WTC11 (cell line): ENCODE measurements at places on chromosomes 2 and 18. TPM values are rescaled to one million over a fixed set of nuclear protein-coding genes. Genes with fewer than 3 reads are reported as not detected.

GRCh38 chr2:205763708-205764211, 81.5 kb downstream of the NRP2 start:
- H3K4me3 ChIP-seq = peak overlapping the region; percentile 70
- DNase-seq = peak; percentile 94
- no peaks in the 10 kb centered on the region; the same call in none of the 2 replicates for H3K36me3 ChIP-seq
- peak overlapping the region; percentile 97 for H3K27ac ChIP-seq
- H3K27me3 ChIP-seq = no peaks in the 10 kb centered on the region; the same call in 1 of the 2 replicates

- peaks cover 12% of the 10 kb centered on the region for H3K27me3 ChIP-seq
- DNase-seq = no peak
- H3K4me1 ChIP-seq = peaks cover 8% of the 10 kb centered on the region
- H3K36me3 ChIP-seq = no peaks in the 10 kb centered on the region
- no peak overlapping the region for H3K4me3 ChIP-seq
These were observed 6.6 kb downstream of the NMUR1 start for GRCh38 chr2:231523451-231524285.

- no peak overlapping the region for H3K4me3 ChIP-seq
- no peak for DNase-seq
- no peaks in the 10 kb centered on the region for H3K27me3 ChIP-seq
- H3K4me1 ChIP-seq = no peaks in the 10 kb centered on the region
- H3K36me3 ChIP-seq = peaks cover 35% of the 10 kb centered on the region
These were observed 42.9 kb upstream of the CABYR start for GRCh38 chr18:24095976-24096375.

- DNase-seq = no peak
- H3K4me1 ChIP-seq = no peaks in the 10 kb centered on the region
- no peaks in the 10 kb centered on the region for H3K27me3 ChIP-seq
- H3K36me3 ChIP-seq = no peaks in the 10 kb centered on the region
- no peak overlapping the region for H3K4me3 ChIP-seq
These were observed 793.9 kb upstream of the NRXN1 start for GRCh38 chr2:51825823-51826222.

The GAD1 gene
- 2.5 to 3.6 TPM (median 2.6 TPM) in 3 replicates for total RNA-seq

- H3K4me3 ChIP-seq = peak overlapping the region; percentile 77
- H3K27ac ChIP-seq = peak overlapping the region; percentile 65
- no peaks in the 10 kb centered on the region for H3K27me3 ChIP-seq
- peak; percentile 84 for DNase-seq
- peaks cover 6% of the 10 kb centered on the region; the same call in 1 of the 2 replicates for H3K4me1 ChIP-seq
These were observed 10.9 kb downstream of the CATIP start for GRCh38 chr2:218367415-218368149.

GRCh38 chr18:70418546-70419311, 129.9 kb downstream of the SOCS6 start:
- no peak for DNase-seq
- no peaks in the 10 kb centered on the region for H3K27me3 ChIP-seq
- no peak overlapping the region for H3K27ac ChIP-seq
- H3K4me1 ChIP-seq = peaks cover 21% of the 10 kb centered on the region
- H3K4me3 ChIP-seq = no peak overlapping the region
- H3K36me3 ChIP-seq = no peaks in the 10 kb centered on the region

The MAPK4 gene
- 3.0 to 4.2 TPM (median 3.3 TPM) in 3 replicates for total RNA-seq

The IGFBP2 gene
- total RNA-seq = 514 to 873 TPM (median 854 TPM) in 3 replicates

The XIRP2 gene
- total RNA-seq = 0.32 to 0.87 TPM (median 0.69 TPM) in 3 replicates

DNA sequence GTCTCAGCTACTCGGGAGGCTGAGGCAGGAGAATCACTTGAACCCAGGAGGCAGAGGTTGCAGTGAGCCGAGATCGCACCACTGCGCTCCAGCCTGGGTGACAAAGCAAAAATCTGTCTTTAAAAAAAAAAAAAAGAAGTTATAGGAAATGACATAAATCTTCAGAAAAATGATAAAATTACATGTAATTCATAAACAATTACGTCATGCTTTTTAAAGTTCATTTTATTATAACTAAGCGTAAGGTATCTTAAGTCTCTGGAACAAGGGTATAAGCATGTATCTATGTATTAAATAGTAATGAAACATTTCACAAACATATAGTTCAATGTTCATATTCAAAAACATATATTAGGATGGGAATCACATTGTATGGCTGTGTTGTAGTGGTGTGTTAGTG, 425.9 kb downstream of the SPAG16 start:
- H3K36me3 ChIP-seq = no peaks in the 10 kb centered on the region; the same call in 1 of the 2 replicates
- no peaks in the 10 kb centered on the region for H3K4me1 ChIP-seq
- DNase-seq = no peak
- no peaks in the 10 kb centered on the region for H3K27me3 ChIP-seq

- H3K4me1 ChIP-seq = peaks cover 6% of the 10 kb centered on the region
- no peaks in the 10 kb centered on the region; the same call in 1 of the 2 replicates for H3K36me3 ChIP-seq
- DNase-seq = no peak
These were observed 323.9 kb upstream of the RND3 start for GRCh38 chr2:150811259-150811855.

The LRRC30 gene
- not detected in 3 replicates for total RNA-seq

GRCh38 chr2:148739454-148740105, 95.0 kb downstream of the EPC2 start:
- DNase-seq = no peak
- no peak overlapping the region for H3K4me3 ChIP-seq
- no peak overlapping the region for H3K27ac ChIP-seq
- H3K36me3 ChIP-seq = no peaks in the 10 kb centered on the region
- H3K27me3 ChIP-seq = no peaks in the 10 kb centered on the region

DNA sequence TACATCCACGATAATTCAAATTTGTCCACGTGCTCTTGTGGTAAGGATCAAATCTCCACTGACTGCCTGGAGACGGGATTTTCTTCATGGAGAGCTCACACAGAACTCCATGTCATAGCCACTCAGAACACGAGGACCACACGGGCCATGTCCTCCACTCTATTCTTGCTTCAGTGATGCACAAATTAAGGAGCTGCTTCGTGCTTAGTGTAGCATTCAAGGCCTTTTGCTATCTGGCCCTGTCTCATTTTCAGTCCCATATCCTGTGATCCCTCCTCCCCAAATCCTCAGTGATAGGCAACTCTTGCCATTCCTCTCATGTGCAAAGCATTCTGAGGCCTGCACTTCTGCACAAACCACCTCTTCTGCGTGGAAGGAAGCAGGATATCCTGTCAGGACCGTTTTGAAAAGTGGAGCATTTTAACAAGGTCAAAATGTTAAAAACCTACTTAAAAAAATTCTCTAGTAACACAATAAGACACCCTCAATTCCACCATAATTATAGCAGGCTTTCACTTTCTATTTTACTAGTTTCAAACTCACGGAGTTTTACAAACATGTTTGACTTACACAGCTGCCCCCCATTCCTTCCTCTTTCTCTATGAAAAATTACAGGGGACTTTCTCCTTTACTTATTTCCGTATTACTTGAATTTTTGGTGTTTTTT, 35.2 kb downstream of the ST3GAL5 start:
- no peaks in the 10 kb centered on the region for H3K36me3 ChIP-seq
- H3K4me3 ChIP-seq = no peak overlapping the region
- DNase-seq = no peak
- no peaks in the 10 kb centered on the region for H3K4me1 ChIP-seq
- H3K27me3 ChIP-seq = no peaks in the 10 kb centered on the region

DNA sequence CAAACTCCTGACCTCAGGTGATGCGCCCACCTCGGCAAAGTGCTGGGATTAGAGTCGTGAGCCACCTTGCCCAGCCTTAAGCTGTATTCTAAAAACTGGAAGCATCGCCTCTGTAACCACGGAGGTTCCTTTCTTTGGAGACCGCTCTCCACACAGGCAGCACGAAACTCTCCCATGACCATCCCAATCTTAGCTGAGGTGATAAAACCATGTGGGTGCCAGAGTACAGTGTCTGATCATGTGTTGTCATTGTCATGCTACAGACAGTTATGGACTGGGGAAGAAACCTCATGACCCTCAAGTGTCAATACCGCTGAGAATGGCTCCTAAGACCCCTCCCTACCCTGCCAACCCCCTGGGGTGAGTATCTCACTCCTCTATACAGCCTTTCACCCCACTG, 41.4 kb upstream of the EPG5 start:
- no peak for DNase-seq
- peaks cover 12% of the 10 kb centered on the region for H3K4me1 ChIP-seq
- H3K27ac ChIP-seq = no peak overlapping the region
- H3K4me3 ChIP-seq = no peak overlapping the region

DNA sequence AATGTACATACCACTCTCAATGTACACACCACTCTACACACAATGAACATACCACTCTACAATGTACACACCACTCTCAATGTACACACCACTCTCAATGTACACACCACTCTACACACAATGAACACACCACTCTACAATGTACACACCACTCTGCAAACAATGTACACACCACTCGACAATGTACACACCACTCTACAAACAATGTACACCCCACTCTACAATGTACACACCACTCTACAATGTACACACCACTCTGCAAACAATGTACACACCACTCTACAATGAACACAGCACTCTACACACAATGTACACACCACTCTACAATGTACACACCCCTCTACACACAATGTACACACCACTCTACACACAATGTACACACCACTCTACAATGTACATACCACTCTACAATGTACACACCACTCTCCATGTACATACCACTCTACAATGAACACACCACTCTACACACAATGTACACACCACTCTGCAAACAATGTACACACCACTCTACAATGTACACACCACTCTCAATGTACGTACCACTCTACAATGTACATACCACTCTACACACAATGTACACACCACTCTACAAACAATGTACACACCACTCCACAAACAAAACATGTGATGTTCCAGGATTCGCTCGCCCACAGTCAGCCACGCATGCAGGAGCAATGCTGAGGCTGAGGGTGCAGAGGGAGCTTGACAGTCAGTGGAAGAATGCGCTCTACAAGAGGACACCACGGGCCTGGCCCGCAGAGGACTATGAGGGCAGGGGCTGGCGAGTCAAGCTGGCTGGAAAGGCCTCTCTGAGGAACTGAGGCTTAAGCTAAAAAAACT, 118.2 kb downstream of the HDAC4 start:
- peaks cover 25% of the 10 kb centered on the region for H3K4me1 ChIP-seq
- peak; percentile 2 for DNase-seq
- H3K27ac ChIP-seq = no peak overlapping the region
- H3K36me3 ChIP-seq = no peaks in the 10 kb centered on the region
- no peak overlapping the region for H3K4me3 ChIP-seq

DNA sequence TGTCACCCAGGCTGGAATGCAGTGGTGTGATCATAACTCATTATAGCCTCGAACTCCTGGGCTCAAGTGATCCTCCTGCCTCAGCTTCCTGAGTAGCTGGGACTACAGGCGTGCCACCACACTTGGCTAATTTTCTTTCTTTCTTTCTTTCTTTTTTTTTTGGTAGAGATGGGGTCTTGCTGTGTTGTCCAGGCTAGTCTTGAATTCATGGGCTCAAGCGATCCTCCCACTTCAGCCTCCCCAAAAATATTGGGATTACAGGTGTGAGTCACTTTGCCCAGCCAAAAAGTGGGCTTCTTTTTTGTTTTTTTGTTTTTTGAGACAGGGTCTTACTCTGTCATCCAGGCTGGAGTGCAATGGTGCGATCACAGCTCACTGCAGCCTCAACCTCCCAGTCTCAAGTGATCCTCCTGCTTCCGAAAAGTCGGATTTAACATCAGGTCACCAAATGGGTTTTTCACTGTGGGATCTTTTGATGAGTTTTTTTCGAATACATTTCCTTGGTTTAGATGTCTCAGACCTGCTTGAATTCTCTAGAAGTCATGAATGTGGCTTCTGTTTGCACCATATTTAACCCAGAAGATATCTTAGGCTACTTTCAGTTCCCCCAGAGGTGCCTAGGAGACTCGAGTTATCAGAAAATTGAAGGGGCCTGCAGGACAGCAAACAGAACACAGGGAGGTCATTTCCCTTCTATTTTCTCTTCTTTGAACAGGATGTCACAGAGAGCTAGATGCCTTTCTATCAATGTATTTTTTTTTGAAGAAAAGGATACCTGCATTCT, 8.9 kb downstream of the RAB31 start:
- no peak for DNase-seq
- H3K27ac ChIP-seq = no peak overlapping the region
- no peak overlapping the region for H3K4me3 ChIP-seq
- H3K27me3 ChIP-seq = no peaks in the 10 kb centered on the region
- H3K4me1 ChIP-seq = peaks cover 22% of the 10 kb centered on the region
- H3K36me3 ChIP-seq = peaks cover 3% of the 10 kb centered on the region

The ZNF24 gene
- total RNA-seq = 56.9 to 59.0 TPM (median 58.3 TPM) in 3 replicates

GRCh38 chr2:46329803-46330775, 32.9 kb downstream of the EPAS1 start:
- no peak overlapping the region for H3K27ac ChIP-seq
- no peaks in the 10 kb centered on the region for H3K36me3 ChIP-seq
- DNase-seq = no peak
- no peak overlapping the region for H3K4me3 ChIP-seq

GRCh38 chr2:209821806-209822205, 50.2 kb downstream of the UNC80 start:
- no peak overlapping the region for H3K27ac ChIP-seq
- peaks cover 8% of the 10 kb centered on the region; the same call in 1 of the 2 replicates for H3K27me3 ChIP-seq
- no peak for DNase-seq
- no peak overlapping the region for H3K4me3 ChIP-seq

- H3K4me1 ChIP-seq = no peaks in the 10 kb centered on the region
- DNase-seq = no peak
- peaks cover 42% of the 10 kb centered on the region for H3K27me3 ChIP-seq
These were observed 52.7 kb downstream of the CMPK2 start for GRCh38 chr2:6812857-6813530.

GRCh38 chr2:157470321-157470720, 26.4 kb upstream of the CYTIP start:
- no peak overlapping the region for H3K4me3 ChIP-seq
- H3K27ac ChIP-seq = no peak overlapping the region
- DNase-seq = no peak

GRCh38 chr2:172927641-172928357, 147.8 kb upstream of the MAP3K20 start:
- H3K27ac ChIP-seq = no peak overlapping the region
- no peaks in the 10 kb centered on the region for H3K36me3 ChIP-seq
- H3K27me3 ChIP-seq = no peaks in the 10 kb centered on the region
- H3K4me3 ChIP-seq = no peak overlapping the region
- DNase-seq = no peak

GRCh38 chr2:221874444-221874843, 302.3 kb upstream of the EPHA4 start:
- H3K36me3 ChIP-seq = peaks cover 7% of the 10 kb centered on the region; the same call in 1 of the 2 replicates
- no peak for DNase-seq
- H3K27ac ChIP-seq = no peak overlapping the region
- 0 out of 2 replicates have a peak, but pooled peaks cover 4% of the 10 kb centered on the region for H3K4me1 ChIP-seq
- no peak overlapping the region for H3K4me3 ChIP-seq

The SYT4 gene
- 1.4 to 2.2 TPM (median 1.7 TPM) in 3 replicates for total RNA-seq

DNA sequence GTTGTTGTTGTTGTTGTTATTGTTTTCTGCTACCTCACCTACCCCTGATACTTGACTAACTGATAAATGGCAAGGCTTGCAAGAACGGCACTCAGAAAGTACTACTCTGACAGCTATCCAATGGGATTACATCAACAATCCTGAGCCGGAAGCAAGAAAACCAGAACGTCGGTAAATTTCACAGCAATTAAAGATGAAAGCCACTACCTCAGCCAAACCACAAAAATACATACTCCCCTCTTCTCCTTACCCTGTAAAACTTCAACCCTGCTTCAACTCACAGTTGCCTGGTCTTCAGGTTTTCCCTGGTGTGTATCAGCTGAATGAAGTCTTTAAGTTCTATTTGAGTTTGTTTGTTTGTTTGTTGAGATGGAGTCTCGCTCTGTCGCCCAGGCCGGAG, 293.7 kb upstream of the RND3 start:
- H3K27me3 ChIP-seq = no peaks in the 10 kb centered on the region
- peaks cover 20% of the 10 kb centered on the region for H3K4me1 ChIP-seq
- 0 out of 2 replicates have a peak overlapping the region, but pooled peaks have one; percentile 31 for H3K27ac ChIP-seq
- no peak overlapping the region for H3K4me3 ChIP-seq
- H3K36me3 ChIP-seq = no peaks in the 10 kb centered on the region
- DNase-seq = no peak

- H3K4me3 ChIP-seq = no peak overlapping the region
- H3K36me3 ChIP-seq = no peaks in the 10 kb centered on the region
- H3K27me3 ChIP-seq = no peaks in the 10 kb centered on the region
- no peak for DNase-seq
These were observed 139.2 kb downstream of the LAMA3 start for GRCh38 chr18:23828426-23828825.
